SJCRH30 (cell line): ENCODE measurements at places on chromosomes 2 and 18.
A peak's percentile ranks its signal among the peaks of the same experiment; 100 is the strongest.

- no peak for DNase-seq
Measured at GRCh38 chr2:226227341-226227740, 572.3 kb downstream of the IRS1 start.

DNA sequence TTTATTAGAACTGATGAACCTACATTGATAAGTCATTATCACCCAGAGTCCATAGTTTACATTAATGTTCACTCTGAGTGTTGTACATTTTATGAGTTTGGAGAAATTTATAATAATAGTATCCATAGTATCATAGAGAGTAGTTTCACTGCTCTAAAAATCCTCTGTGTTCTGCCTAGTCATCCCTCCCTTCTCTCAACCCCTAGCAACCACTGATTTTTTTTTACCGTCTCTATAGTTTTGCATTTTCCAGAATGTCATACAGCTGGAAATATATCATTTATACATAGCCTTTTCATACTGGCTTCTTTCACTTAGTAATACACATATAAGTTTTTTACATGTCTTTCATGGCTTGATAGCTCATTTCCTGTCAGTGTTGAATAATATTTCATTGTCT is 231.1 kb downstream of the RAD51AP2 start:
- no peak for DNase-seq

GRCh38 chr2:155080373-155080772 is 381.9 kb downstream of the KCNJ3 start:
- DNase-seq: no peak

GRCh38 chr2:70919672-70920366 is 15.9 kb upstream of the ATP6V1B1 start:
- peak; percentile 55 for DNase-seq

- no peak for DNase-seq
Measured at GRCh38 chr2:236657215-236657614, 87.6 kb downstream of the ACKR3 start.

DNA sequence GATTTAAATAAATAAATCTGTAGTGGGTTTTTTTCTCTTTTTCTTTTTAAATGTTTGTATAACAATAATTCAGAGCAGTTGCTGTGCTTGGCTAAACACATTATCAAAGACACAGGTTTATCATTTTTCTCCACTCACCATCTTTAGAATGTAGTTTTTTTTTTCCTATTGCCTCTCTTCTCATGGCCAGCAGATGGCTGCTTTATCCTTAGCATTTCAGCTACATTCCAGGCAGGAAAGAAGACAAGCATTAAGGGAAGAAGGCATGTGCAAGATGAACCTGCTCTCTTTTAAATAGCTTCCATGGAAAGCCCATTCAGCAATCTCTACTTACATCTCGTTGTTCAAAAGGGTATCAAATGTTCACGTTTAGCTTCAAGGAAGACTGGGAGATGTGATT is 42.6 kb downstream of the ARHGAP15 start:
- DNase-seq: no peak

DNA sequence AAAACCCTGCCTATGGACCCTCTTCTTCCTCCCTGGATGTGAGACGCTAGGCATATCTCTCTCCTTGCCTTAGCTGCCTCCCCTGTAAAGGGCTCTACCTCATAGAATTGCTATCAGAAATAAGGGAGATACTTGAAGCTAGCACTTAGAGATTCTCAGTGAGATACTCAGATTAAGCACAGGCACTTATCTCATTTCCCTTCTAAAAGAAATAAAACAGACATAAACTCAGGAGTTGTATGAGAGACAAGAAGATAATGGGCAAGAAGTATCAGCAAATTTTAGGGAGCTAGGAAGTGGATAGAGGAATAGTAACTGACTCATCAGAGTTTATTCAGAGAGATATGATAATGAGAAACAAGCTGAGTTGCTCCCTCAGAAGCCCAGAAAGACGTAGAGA is 131.0 kb downstream of the SP3 start:
- no peak for DNase-seq

GRCh38 chr2:191246820-191247380 is 1.7 kb downstream of the MYO1B start:
- no peak for DNase-seq

DNA sequence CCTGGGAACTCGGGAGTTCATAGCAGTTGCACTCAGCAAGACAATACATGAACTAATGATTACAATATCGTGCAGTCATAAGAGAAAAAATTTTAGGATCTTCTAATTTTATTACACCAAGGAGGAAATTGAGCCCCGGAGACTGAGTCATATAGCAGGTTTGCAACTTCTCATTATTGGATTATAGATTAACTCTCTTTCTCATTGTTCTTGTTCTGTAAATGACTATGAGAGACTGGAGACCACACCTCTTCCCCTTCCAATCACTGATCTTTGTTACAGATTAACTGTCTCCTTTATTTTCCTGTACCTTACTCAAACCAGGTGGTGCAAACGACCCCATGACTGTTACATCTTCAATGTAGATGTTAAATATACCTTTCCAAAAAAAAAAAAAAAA is 435.8 kb upstream of the DDX18 start:
- no peak for DNase-seq

- no peak for DNase-seq
Measured at GRCh38 chr2:183927406-183928325, 670.7 kb upstream of the ZNF804A start.

- DNase-seq: peak; percentile 91
Measured at GRCh38 chr2:109447251-109447661, 166.5 kb downstream of the SEPTIN10 start.

- no peak for DNase-seq
Measured at GRCh38 chr2:10022445-10022844, 20.9 kb upstream of the KLF11 start.

- DNase-seq: no peak
Measured at GRCh38 chr2:190420801-190421200, 12.6 kb downstream of the MFSD6 start.

GRCh38 chr2:204947405-204947804 is 402.1 kb downstream of the PARD3B start:
- no peak for DNase-seq

- DNase-seq: peak; percentile 23
Measured at GRCh38 chr2:39780825-39781600, 2.0 kb upstream of the THUMPD2 start.

- peak; percentile 17 for DNase-seq
Measured at GRCh38 chr18:42931491-42931890, 184.0 kb downstream of the RIT2 start.

DNA sequence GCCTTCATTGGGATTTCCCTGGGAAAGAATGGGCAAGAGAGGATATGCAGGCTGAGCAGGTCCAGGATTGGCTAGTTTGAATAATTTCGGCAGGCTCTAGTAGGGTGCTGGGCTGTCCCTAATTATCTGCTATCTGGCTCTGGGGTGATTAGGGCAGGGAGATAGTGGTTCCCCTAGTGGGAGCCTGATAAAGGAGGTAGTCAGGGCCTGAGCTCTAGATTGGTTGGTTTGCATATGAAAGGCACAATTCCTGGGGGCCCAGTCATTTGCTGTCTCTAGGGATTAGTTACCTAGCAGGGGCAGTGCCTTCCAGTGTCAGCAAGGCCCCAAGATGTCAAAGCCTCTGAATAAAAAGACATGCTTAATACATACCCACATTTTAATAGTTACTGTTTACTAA is 690.1 kb upstream of the KLHL29 start:
- DNase-seq: no peak

- no peak for DNase-seq
Measured at GRCh38 chr2:28321426-28321825, 71.2 kb upstream of the FOSL2 start.

DNA sequence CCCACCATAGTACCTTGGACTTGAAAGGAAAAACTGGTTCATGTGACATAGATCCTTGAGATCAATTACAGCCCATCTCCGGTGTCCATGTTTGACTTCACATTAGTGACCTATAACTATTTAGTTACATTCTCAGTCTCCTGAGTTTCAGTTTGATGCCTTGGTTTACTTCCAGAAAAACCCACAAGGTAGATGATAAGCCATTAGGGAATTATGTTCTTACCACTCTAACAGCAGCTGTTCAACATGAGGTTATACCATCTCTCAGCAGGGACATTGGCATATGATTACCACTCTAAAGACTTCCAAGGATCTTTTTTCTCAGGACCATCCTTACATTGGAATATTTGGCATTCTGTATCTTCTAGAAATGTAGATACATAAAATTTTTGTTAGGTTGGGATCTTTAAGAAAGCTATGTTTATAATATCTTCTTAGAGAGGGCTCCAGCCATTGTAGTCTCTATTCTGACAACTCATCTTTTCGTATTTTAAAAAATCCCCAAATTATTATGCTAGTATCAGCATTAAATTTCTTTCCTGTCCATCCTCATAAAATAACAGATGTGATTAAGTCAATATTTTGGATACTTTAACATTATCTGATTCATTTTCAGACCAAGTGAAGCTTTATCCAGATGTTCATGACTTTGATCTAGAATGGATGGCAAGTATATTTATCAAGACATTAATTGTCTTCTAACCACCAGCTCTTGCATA is 258.9 kb downstream of the RDH14 start:
- DNase-seq: peak; percentile 85

DNA sequence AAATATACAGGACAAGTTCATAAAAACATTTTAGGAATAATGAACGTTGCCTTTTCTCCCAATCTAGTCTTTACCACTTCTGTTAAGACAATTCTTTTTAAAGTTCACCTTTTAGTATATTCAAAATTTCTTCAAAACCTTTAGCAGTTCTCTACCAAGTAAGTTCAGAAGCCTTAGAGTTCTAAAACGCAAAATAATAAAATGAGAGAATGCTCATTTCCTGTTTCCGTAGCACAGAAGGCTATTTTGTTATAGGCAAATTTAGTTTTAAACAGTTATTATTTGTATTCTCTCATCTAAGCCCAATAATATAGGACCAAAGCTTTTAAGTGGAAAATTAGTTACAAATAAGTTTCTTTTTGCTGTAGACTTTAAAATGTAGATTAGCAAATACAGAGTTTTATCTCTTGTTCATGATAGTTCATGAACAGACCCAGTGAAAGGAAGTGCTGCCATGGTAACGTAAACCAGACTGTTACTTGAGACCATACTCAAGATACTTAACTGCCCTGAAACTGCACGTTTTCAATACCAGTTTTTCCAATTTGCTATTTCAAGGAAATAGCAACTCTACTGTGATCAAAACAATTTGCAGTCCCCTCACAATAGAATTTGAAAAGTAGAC is 173.1 kb upstream of the STON1 start:
- peak; percentile 35 for DNase-seq

DNA sequence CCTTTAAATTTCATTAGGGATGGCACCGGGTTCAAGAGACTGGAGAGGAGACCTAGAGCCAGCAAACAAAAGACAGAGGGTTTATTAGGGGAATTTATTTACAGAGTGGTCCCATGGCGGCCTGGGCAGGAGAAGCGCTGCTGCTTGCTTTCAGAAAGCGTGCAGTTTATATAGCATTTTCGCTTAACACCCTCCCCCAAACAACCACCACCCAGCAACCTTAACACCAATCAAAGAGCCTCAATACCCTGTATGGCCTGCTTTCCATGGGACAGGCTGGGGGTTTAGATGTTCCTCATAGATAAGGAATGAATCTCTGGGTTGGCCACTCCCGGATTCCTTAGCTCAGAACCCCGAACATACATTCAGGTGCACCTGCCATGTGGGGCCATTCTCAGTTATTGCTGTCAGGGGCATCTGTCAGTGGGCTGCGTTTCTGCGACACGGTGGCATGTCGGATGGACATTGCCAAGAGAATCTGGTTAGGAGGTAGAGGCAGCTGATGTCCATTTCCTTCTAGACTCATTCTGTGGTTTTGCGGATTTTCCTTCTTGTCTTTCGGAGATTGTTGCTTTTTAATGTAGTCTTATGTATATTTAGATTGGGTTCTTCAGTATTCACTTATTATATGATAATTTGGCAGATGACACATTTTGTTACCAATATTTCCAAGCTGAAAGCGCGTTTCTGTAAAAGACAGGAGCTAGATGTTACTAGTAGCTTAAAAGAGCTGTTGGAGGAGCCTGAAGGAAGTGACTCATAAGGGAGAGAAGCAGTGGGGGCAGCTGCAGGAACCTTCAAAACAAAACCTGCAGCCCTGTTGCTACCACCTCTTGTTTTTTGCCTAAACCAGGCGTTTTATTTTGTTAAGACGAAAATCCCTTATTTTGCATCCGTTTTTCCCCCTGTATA is 7.2 kb downstream of the AGAP1 start:
- peak; percentile 51 for DNase-seq

DNA sequence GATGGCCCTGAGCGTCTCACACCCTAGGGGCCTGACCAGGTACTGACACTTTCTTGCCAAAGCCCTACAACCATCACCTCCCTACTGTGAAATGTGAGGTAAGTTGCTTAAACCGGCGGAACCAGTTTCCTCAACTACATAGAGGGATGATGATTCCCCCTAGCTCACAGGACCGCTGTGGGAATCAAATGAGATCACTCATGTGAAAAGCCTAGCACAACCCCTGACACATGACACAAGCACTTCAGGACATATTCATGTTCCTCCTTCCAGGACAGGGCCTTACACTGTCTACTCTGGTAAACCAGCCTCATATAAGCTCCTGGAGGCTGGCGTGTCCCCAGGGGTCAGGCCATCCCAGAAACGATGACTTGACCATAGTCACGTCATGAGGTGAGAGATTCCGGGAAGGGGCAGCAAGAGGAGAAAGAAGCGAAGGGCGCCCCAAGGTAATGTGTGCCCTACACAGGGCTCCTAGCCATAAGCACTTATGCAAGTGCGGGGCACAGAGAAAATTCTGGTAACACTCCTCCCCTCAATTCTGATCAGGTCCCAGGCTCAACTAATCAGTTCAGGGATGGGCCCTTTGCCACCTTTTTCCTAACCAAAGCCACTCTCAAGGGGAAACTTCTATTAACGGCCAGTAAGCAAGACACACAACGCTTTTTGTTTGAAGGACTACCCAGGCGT is 49.5 kb downstream of the C2orf42 start:
- peak; percentile 62 for DNase-seq
